ENCODE measurements at places on chromosomes 7 and 10. TPM values are rescaled to one million over a fixed set of nuclear protein-coding genes. Genes with fewer than 3 reads are reported as not detected.
A peak's percentile ranks its signal among the peaks of the same experiment; 100 is the strongest.

MKX gene
- total RNA-seq: 0.38 TPM

MYPN gene
- 0.05 TPM for total RNA-seq

TMEM229A gene
- total RNA-seq: not detected

CDHR1 gene
- total RNA-seq: 0.75 TPM

TCAF2 gene
- 32.7 TPM for total RNA-seq

IMMP2L gene
- 14.4 TPM for total RNA-seq

AGAP9 gene
- total RNA-seq: 7.2 TPM

TMEM60 gene
- total RNA-seq: 14.2 TPM

CEP41 gene
- total RNA-seq: 14.0 TPM

- DNase-seq: peak; percentile 73
Observed at GRCh38 chr7:36986948-36987724, 262.8 kb upstream of the AOAH start.

GRCh38 chr10:4066581-4067390 lies 281.8 kb upstream of the KLF6 start:
- peak; percentile 58 for DNase-seq

- DNase-seq: no peak
Observed at GRCh38 chr7:82223580-82223979, 220.0 kb downstream of the CACNA2D1 start.

DNA sequence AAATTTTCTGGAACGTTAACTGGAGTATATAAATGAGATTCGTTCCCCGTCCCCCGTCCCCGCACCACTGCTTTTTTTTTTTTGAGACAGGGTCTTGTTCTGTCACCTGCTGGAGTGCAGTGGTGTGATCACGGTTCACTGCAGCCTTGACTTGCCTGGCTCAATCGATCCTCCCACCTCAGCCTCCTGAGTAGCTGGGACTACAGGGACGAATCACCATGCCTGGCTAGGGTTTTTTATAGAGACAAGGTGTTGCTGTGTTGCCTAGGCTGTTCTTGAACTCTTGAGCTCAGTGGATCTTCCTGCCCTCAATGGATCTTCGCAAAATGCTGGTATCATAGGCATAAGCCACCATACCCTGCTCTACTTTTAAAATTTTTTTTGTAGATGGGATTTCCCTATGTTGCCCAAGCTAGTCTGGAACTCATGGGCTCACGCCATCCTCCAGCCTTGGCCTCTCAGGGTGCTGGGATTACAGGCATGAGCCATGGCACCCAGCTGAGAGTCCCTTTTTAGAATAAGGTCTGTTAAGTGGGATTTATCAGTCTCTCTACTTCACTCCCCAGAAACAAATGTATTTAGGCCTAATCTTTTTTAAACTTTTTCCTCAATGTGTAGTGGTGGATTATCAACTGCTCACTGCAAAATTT lies 122.9 kb downstream of the LYZL1 start:
- no peak for DNase-seq

DNA sequence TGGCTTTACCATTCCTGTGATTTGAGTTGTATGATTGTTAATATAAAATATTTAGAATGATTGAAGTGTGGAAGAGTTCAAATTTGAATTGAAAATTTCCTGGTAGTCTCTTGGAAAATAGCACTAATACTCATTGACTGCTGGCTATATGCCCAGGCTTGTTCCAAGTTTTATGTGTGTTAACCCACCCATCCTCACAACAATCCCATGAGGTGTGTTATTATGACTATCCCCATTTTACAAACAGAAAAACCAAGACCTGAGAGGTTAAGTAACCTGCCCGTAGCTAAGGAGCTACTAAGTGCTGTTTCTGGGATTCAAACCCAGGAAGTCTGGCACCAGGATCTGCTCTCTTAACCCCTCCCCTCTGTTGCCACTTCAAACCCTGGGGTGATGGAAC lies 213.9 kb downstream of the CREB5 start:
- no peak for DNase-seq

DNA sequence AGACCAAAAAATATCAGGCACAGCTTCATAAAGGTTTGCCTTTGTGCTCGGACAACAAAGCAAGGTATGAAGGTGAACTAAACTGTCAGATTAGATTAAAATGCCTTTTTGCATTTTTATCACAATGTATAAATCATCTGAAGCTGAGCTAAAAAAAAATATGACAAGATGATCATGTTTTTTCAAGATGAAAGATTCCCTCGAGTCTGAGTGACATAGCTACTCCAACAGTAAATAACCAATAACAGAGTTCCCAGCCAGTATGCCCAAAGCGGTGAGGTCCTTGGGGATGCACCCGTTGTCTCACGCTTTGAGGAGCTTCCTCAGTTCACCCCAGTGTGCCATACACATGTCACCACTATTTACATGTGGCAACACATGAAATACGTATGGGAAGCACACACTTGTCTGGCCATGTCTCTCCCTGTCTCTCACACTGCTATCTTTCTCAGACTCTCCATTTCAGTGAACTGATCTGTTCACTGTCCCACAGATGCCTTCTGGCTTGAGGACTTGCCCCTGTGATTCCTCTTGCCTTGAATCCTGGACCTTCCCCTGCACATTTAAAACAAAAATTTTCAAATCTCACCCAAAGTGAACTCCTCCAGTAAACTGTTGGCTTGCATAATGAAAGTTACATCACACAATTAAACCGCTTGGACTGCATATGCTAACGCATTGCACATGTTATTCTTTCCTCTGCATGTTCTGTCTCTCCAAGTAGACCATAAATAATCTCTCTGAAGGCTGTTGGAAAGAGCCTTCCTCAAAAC lies 2.6 kb upstream of the PIK3CG start:
- no peak for DNase-seq

DNA sequence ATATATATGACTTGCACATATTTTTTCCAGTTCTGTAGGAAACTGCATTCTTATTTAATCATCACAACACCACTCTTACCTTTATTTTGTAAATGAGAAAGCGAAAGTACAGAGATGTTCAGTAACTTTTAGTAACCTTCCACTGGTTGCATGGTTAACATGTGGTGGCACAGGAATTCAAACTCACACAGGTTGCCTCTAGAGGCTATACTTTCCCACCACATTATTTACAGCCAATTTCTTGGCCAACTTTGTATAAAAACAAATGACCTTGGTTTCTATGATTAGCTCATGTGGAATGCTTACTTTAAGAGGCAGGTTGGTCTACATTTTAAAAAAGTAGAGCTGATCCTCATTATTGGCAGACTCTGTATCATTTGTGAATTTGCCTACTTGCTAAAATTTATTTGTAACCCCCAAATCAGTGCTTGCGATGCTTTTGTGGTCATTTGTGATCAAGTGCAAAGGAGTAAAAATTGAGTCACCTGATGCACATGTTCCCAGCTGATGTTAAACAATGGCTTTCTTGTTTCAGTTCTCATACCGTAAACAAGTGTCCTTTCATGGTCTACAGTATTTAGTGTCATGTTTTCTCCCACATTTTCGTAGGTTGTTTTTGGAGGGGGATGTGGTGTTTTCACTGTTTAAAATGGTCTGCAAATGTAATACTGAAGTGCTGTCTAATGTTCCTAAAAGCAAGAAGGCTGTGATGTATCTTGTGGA lies 14.8 kb downstream of the BBS9 start:
- DNase-seq: no peak

- no peak for DNase-seq
Observed at GRCh38 chr10:95281206-95281605, 9.6 kb downstream of the PDLIM1 start.
